Renal pelvis (tissue), 12 donors: ENCODE measurements at places on chromosomes 2 and 18. TPM values are rescaled to one million over a fixed set of nuclear protein-coding genes. Genes with fewer than 3 reads are reported as not detected.

Gene OTX1
- polyA plus RNA-seq: not detected

Gene DSC2
- 35.1 TPM for polyA plus RNA-seq

Gene ALPP
- polyA plus RNA-seq: not detected

Gene NR4A2
- 0.60 TPM for polyA plus RNA-seq

Gene DUSP28
- 9.1 TPM for polyA plus RNA-seq

GRCh38 chr2:52345676-52346075 is 1313.7 kb upstream of the NRXN1 start:
- no peak for DNase-seq

- DNase-seq: no peak
Observed at GRCh38 chr2:217854684-217855420, 147.9 kb downstream of the TNS1 start.

DNA sequence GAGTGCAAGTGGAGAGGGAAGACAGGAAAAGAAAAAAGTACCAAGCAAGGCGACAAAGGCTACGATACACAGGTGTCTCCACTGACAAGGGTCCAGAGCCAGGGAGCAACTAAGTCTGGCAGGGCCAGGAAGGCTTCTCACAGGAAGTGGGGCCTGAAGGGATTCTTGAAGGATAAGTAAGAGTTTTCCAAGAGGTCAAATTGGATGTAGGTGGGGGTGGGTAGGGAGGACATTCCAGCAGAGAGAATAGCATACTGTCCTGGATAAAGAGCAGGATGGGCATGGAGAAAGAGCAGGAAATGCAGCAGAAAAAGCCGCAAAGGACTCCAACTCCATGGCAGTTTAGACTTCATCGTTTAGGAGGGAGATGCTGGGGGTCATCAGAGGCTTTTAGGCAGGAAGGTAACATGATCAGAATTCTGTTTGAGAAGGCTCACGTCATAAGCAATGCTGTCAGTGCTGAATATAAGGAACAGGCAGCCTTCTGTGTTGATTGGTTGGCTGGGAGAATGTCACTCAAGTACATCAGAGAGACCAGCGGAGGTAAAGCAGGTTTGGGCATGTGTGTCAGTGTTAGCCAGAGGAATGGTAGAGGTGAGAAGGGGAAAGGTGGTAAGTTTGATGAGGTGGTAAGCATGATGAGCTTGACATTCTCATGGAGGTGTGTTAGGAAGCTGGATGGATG is 35.1 kb downstream of the ARHGAP25 start:
- no peak for DNase-seq

GRCh38 chr2:101657787-101658186 is 39.7 kb upstream of the MAP4K4 start:
- no peak for DNase-seq

GRCh38 chr18:65235966-65236624 is 514.7 kb upstream of the CDH7 start:
- DNase-seq: no peak

DNA sequence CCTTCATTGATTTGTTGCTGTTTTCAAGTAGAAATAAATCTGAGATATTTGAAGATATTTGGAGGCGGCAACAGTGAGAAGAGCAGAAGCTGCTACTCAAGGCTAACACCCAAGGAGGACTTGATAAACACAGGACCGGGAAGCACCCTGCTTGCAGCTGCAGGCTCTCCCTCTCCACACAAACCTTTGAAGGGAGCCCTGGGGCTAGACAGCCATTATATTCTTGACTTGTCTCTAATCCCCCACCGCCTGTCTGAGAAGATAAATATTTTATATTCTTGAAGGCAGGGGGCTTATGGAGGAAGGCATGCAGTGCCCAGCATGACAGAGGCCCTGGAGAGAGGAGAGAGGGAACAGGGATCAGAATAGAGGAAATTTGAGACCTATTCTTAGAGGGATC is 50.9 kb upstream of the SMAD2 start:
- no peak for DNase-seq

DNA sequence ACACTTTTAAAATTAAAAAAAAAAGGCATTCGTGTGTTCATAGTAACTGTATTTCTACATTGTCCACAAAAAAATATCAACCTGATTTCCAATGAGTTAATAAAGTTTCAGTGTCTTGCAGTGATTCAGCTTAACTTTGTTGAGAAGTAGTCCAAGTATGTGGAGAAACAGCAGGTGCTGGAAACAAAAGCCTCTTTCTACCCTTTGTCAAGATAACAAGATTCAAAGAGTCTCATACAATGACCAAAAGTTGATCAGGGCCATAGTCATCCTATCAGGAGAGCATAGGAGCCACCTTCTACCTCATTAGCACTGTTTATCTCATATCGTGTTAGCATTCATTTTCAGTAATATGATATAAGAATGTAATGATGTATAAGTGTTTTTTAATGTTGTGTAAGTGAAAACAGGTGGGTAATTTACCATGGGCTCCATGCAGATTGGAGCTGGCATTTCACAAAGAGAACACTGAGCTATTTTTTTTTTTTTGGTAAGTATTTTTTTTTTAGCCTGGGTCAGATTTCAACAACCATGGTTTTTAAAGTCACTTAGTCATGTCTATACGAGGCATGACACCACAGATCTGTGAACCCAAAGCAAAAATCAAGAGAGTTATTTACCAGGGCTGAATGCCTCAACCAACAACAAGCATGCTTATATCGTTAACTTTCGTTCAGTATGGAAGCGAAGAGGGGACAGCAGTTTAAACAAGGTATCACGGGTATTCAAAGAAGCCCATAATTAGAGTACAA is 165.0 kb upstream of the ZNF521 start:
- no peak for DNase-seq
